ENCODE measurements at places on chromosomes 4 and X.

DNA sequence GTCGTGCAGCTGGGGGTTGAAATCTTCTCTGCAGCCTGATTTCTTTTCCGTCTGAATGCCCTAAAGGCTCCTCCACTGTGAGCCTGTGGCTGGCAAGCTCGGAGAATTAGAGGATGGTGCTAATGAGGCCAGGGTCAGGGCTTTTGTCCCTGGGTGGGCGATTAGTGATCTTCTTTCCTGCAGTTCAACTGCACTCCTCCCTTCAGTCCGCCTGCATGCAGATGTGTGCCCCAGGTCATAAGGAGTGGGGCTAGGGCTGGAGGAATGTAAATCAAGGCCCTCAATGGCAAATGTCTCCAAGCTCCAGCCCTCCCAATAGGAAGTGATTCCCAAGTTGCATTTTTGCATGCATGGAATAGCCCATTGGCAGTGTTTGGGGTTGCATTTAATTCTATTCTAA is 405.0 kb downstream of the AFF2 start:
- DNase-seq: no peak

GRCh38 chrX:85365370-85365995 is 14.0 kb downstream of the POF1B start:
- DNase-seq: no peak

DNA sequence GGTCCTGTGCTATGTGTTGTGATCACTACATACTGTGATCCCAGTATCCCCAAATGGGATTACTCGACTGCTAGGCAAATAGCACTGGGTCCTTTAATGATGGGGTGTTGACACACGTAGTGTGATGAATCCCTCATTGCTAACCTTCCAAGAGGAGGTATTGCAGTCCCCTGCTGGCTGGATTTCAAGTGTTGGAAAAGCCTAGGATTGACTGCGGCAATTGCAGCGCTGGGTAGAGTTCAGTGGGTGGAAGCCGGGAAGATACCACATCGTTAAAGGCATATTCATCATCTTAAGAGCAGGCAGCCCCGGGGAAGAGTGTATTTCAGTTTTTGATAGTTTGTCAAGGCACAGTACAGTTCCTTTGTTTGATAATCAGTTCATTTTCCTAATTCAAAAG is 159.9 kb downstream of the TRIML1 start:
- no peak for DNase-seq

- DNase-seq: no peak
Observed at GRCh38 chr4:142707401-142707800, 138.7 kb downstream of the INPP4B start.

All from cortex of kidney (tissue), 1 donor.